ENCODE measurements at places on chromosomes 12 and 14.

DNA sequence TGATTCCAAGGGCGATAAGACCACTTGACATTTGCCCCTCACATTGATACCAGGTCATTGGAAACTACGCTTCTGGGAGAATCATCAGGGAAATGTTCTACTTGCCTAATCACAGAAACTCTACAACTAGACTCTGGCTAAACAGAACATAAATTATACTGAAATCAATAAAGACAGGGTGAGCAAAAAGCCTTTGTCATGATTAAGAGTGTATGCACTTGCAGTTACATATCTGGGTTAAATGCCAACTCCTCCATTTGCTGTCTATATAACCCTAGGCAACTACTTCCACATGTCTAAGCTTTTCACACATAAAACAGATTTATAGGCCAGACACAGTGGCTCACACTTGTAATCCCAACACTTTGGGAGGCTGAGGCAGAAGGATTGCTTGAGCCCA lies 125.7 kb downstream of the PHLDA1 start:
- no peak for DNase-seq

GRCh38 chr12:25830456-25830855 lies 128.0 kb upstream of the RASSF8 start:
- DNase-seq: peak; percentile 98

GRCh38 chr12:114919479-114919878 lies 235.5 kb upstream of the TBX3 start:
- no peak for DNase-seq

DNA sequence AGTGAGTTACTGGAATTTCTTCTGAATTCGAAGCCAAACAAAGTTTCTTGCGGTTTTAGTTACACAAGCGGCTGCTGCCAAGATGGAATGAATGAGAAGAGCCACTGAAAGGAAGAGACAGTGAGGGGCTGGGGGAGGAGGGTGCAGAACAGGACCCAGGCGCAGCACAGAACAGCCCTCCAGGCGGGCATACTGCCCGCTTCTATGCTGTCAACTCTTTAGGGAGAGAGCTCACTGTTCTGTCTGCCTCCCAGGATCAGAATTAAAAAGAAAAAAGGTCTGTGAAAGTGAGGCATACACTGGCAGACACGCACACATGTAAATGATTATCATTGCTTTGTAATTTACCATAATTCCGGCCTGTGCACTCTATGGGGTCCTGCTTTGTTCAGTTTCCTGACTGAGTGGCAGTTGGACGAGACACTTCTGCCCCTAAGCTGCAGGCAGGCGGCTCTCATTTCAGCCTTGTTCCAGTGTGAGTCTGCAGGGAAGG lies 231.6 kb downstream of the CACNA1C start:
- DNase-seq: no peak

GRCh38 chr12:25502596-25502995 lies 50.5 kb downstream of the LMNTD1 start:
- DNase-seq: no peak

DNA sequence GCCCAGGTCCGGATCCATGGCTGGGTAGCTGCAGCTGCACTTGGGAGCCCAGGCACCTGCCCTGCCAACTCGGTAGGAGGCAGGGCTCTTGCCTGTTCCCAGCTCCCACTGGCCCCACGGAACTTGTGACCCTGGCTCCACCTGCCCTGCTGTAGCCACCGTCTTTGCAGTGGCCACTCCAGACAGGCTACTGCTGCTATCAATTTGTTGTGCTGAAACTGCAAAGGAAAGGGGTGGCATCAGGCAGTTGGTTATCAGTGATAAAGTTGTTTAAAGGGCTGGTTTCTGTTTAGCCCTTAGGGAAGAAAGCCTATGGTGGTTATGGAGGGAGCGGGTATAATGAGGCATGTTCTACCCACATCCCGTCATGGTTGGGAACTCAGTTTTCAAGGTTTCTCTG lies 32.1 kb upstream of the ARID2 start:
- DNase-seq: no peak

DNA sequence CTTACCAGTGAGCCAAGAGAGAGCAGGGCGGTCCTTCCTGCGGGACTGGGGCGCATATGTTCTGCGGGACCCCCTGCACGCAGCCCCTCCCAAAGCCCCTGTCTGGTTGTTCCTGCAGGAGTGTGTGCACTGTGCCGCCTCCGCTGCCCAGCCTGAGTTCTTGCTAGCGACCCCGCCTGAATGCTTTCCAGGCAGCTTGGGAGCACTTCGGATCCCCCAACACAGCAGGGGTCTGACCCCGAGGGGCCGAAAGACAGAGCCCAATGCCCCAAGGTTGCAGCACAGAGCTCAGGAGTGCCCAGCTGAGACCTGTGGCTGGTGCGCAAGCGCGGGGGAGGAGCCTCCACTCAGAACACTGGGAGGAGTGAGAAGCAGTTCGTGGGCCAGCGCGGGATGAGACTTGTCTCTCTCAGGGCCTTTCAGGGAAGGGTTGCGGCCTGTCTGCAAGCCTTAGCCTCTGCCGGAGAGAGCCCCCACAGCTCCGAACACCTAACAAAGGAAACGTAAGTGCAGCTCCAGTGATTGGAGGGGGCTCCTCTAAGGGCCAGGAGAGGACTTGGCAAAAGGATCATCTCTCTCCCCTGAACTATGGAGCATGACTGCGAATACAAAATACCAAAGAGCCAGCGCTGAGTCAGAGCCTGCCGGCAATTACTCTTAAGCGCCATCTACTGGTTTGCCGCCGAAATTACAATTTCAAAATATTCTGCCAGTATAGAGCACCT lies 50.5 kb downstream of the GTF2A1 start:
- peak; percentile 46 for DNase-seq

DNA sequence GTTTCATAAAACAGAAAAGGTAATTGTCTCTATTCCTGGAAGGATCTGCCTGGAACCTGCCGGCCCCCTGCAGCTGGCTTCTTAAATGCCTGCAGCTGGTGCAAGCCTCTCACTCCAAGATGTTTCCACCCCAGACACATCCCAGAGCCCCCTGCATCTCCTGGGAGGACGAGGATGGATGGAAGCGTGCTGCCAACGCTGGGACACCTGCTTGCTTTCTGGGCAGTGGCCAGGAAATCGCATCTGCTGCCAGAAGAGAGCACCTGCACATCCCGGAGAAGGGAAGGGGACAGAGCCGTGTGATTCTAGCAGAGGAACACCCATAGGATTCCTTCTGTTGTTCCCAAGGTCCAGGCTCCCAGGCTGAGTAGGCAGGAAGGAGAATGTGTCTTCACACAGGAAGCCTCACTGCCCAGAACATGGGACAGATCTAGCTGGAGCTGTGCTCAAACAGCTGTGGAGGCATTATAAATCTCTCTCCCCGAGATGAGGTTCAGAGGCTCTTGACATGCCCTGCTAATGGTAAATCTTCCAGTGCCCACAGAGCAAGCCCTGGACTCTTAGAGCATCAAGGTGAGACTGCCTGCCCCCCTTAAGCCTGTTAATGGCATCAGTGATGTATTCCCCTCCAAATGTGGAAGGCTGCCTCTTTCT lies 138.8 kb upstream of the MAP1LC3B2 start:
- no peak for DNase-seq

- DNase-seq: no peak
These were observed 204.0 kb upstream of the BTG1 start for GRCh38 chr12:92349635-92350034.

DNA sequence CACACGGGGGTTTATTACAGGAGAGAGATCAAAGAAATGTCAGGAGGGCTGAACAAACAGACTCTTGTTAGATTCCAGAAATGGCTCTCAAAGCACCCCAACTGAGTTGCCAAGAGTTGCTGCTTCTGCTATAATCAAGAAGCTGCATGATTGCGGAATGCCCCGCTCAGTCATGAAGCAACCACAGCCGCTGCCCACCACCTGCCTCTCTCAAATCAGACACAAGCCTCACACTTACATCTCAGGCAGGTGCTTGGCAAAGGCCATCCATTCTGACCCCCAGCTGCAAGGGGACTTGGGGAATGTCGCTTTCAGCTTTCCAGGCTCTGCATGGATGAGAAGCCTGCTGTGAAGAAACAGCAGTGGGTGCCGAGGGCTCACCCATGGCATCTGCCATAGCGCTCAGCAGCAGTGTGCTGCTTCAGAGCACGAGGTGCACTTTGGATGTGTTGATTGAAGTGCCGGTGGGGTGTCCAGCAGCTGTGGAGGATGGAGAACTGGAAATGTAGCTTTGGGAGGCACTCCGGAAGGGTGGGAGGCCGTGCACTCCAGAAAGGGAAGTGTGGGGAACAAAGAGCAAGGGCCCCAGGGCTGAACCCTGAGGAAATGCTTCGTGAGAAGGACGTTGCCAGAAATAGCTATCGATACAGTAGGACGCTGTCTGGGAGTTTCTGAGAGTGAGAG lies 37.7 kb downstream of the LRRC74A start:
- no peak for DNase-seq

DNA sequence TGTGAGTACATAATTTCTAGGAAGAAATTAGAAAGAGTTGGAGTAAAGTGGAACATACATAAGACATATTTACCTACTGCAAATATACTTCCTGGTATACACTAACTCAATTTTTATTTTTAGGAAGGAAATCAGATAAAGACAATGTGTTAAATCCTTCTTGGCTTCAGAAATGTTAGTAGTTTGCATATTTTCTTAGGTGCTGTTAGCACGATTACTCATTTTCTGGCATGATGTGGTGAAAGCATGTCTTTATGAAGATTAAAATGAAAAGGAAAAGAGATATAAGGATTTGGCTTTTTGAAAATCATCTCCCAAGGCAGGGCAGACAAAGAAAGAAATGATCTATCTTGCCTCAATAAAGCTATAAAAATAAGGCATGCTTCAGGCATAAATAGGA lies 287.6 kb upstream of the E2F7 start:
- no peak for DNase-seq

GRCh38 chr12:10829994-10830393 lies 3.8 kb upstream of the TAS2R10 start:
- no peak for DNase-seq

DNA sequence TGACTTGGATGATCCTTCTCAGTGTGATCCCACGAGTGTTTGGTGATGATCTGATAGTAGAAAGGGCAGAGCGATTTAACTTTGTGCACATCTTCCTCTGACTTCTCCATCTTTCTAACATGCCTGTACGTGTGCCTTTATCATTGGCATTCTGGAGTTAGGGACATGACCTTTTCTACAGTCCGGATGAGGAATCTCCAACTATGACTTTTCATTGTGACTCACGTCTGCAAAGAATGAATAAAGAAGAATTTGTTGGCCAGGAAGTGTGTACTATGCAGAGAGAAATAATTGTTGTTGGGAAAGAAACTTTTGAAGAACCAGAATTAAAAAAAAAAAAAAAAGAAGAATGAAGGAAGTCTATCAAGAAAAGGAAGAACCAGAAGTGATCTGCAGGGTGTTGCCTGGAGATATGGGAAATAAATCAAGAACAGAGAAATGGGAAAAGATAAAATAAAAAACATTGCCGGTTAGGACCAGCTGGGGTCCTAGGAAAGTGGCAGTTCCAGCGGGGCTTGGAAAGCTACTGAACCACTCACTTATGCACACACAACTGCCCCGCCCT lies 25.3 kb downstream of the PPFIBP1 start:
- no peak for DNase-seq

DNA sequence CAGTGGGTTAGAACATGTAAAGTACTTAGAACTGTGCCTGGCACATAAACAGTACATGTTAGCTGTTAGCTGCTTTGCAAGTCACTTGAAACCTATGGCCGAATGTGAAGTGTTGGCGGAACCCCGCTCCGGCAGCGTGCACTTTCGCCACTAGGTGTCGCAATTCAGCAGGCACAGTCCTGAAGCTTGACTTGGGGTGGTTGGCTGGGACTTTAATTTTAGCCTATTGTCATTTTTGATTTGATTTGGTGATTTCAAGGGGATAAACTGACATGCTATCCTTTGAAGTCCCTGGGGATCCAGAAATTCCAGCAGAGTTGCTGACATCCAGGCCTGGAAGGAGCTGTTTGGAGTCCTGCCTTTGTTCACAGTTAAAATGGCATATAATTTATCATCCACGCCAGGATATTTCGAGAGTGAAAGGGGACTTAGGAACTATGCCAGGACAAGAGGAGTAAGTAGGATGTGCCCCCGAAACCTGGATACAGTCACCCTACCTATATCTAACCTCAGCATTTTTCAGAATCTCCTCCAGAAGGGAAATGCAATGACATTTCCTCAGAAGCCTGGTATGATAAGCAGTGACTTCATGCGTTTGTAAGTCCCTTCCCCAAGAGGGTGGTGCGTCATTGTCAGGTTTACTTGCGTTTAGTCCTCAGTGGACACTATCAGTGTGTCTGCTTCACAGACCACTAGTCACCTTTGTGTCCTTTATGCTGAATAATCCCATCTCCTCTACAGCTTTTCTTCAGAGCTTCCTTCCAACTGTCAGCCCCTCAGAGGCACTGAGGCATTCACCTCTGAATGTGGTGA lies 3.5 kb upstream of the TSPAN9 start:
- DNase-seq: peak; percentile 56

DNA sequence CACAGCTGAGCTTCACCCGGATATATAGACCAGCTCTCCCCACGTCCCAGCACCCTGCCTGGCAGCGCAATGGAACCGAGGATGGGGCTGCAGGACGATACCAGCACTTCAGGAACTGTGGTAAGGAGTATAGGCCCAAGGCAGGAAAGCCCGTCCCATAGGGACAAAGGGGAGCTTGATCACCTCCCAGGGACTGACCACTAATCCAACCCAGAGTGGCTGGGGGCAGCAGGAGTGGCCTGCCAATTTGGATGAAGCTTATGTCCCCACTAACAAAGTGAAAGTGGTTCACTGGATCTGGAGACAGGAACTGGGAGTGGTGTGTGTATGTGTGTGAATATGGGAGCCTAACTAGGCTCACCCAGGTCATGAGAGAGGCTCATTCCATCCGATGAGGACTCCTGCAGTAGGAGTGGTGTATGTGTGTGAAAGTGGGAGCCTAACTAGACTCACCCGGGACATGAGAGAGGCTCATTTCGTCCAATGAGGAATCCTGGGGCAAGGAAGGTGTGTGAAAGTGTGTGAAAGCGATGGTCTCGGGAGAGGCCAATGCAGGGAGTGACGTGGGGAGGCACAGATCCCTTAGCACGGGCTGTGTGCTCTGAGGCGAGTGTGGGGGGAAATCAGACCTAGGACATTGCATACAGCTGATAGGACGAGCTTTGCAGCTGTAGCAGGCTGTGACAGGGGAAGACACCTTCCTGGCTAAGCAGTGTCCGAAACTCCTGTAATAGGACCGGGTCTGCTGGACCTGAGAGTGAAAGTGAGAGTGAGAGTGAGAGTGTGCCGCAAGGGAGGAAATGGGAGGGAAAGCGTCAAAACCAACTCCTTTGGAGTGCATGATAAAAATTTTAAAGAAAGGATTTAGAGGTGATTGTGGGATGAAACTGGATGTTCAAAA lies 25.7 kb downstream of the KLRK1 start:
- no peak for DNase-seq

GRCh38 chr14:90297876-90298629 lies 33.7 kb downstream of the NRDE2 start:
- DNase-seq: no peak

GRCh38 chr14:46325777-46326176 lies 325.8 kb downstream of the RPL10L start:
- no peak for DNase-seq

GRCh38 chr12:6612247-6612646 lies 5.1 kb upstream of the CHD4 start:
- no peak for DNase-seq

GRCh38 chr14:103014466-103015228 lies 42.7 kb downstream of the CDC42BPB start:
- DNase-seq: no peak

- DNase-seq: no peak
These were observed 5.5 kb downstream of the NKX2-1 start for GRCh38 chr14:36514278-36515104.
